ENCODE measurements at places on chromosomes 1 and 21.

- no peak for DNase-seq
Observed at GRCh38 chr1:2133879-2134215, 60.7 kb downstream of the FAAP20 start.

GRCh38 chr1:22712502-22713271 lies 2.0 kb downstream of the EPHB2 start:
- DNase-seq: no peak

GRCh38 chr1:163436140-163436812 lies 114.5 kb downstream of the NUF2 start:
- DNase-seq: no peak

GRCh38 chr1:31646259-31646960 lies 1.7 kb upstream of the PEF1 start:
- no peak for DNase-seq

GRCh38 chr1:15156807-15157380 lies 3.3 kb downstream of the TMEM51 start:
- no peak for DNase-seq

DNA sequence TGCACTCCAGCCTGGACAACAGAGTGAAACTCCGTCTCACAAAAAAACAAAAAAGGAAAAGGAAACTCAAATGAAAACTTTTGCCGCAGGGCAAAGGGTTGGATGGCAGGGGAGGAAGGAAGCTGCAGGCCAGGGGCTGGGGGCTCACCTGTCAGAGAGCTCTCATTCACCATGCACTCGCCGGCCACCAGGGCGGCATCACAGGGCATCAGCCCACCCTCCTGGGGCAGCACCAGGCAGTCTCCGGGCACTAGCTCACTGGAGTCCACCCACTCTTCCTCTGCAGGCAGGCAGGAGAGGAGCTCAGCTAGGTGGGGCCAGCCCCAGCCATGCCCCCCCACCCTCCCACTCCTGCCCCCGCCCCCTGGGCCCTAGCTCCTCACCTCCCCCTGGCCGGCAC lies 11.9 kb downstream of the ATP13A2 start:
- no peak for DNase-seq

- DNase-seq: no peak
Observed at GRCh38 chr1:178693366-178693765, 31.7 kb upstream of the RALGPS2 start.

GRCh38 chr1:230003409-230003808 lies 63.6 kb upstream of the GALNT2 start:
- no peak for DNase-seq

DNA sequence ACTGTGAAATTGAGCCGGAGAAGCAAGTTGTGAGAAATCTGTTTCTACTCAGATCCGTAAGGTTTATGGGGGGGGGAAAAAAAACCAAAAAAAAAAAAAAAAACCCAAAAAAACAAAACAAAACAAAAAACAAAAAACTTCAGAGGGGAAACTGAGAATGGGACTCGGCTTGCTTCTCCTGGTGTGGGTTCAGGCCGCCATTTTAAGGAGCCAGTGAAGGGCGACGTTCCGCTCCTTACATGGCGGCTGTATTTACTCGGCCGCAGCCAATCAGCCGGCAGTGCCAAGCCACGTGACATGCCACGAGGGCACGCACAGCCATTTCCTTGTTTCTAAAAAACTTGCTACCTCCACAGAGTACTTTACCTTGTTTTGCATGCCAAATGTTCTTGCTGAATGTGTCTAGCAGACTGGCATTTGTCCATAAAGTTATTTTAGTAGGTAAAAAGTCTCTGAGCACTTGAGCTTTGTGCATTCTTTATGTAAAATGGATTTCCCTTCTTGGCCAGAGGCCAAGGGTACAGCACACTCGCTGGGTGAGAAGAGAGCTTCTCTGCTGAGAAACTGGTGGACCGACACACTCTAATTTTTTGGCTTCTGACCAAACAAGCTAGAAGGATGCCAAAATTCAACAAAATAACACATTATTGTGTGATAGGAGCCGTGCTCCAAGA lies 101.8 kb downstream of the NFIA start:
- DNase-seq: no peak

DNA sequence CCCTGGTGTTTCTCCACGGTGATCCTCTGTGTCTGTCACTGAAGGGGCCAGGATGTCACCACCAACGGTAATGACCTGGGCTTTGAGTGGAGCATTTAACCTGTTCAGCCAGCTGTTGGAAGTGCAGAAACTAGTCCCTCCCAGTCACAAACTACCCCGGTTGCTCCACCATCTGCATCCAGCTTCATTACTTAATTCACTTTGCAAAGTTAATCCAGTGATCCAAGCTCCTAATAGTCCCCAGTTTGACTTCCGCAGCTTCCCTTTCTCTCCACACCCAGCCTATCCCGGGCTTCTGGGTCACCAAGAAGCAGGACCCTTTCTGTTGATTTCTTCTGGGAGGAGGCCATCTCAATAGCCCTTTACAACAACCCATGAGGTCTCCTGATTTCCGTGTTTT lies 63.5 kb downstream of the MDM4 start:
- no peak for DNase-seq

Data from SW 1271 (cell line).